Stimulated activated CD4-positive, alpha-beta T cell treated with anti-CD3 and anti-CD28 coated beads, Interleukin-4, amount 100 ng/mL, for 4 hours (primary cell): ENCODE measurements at places on chromosomes 5 and 9.

DNA sequence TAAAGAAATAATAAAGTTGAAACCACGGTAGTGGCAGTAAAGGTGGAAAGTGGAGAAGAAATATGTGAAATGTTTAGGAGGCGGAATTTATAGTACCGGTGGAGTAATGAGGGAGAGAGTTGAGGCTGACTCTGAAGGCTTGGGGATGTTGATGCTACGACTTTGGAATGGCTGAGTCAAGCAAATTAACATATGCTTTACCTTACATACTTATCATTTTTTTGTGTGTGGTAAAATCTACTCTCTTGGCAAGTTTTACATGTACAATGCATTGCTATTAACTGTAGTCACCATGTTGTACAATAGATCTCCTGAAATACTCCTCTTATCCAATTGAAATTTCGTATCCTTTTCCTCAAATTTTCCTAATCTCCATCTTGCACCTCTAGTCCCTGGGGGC, 179.0 kb downstream of the TAF11L14 start:
- no peak for DNase-seq

DNA sequence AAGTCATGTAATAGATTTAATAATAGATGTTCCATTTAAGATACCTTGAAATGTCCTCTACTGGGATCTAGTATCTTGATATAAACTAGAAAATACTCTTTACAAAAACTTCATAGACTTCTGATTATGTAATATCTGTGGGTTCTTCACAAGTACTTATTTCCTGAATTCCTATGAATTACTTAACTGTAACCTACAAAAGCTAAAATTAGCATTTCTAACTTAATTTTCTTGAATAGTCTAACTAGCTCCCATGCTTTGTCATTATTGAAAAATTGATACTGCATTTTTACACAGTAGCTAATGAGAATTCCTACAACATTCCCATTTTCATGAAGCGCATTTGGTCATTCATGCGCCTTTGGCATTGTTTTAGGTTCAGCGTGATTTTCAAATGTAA, 1828.2 kb downstream of the MAT2B start:
- DNase-seq, result no peak

DNA sequence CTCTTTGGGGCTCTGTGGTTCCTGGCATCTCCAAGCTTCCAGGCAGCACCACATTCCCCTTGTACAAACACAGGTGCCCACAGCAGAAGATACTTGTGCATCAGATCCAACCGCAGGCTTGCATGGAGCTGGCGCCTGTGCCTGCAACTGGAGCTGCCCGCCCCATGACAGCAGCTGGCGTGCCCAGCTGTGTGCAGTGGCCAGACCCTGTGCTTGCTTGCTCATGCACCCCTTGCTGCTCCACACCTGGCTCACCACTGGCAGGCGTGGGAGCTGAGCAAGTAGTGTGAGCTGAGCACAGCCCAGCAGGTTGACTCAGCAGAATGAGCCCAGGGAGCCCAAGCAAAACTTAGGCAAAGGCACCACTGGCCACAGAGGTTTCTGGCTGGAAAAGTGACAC, 84.4 kb upstream of the STARD4 start:
- DNase-seq, result no peak

- no peak for DNase-seq
These were observed 58.9 kb downstream of the NDFIP1 start for GRCh38 chr5:142167458-142167857.

- DNase-seq, result no peak
These were observed 256.5 kb upstream of the ZNF608 start for GRCh38 chr5:125002727-125003598.

DNA sequence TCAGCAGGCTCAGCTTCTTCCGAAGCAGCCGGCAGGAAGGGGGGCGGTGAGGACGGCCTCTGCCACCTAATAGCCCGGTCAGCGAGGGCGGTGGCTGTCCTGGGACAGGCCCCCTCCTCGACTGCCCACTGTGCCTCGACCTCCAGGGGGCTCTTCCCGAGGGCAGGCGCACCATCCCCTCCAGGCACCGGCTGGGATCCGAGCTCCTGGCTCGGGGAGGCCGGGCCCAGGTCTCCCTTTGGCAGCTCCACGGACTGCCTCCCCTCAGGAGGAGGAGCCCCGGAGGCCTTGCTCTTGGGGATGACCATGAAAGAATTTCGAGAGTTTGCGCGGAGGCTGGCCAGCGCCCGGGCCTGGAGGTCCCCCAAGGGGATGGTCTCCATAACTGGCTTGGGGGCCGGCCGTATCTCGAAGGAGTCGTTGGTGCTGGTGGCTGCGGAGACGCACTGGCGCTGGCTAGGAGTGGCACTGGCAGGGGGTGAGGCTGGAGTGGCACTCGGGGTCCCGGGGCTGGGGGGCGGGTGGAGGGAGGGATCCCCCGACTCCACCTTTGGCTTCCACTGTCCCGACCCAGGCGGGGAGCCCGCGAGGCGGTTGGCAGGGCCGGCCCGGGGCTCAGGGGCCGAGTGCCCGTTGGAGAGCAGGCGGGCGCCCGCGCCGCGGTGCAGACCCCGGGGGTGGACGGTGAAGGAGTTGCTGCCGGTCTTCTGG, 975 bp downstream of the TPRN start:
- DNase-seq, result no peak

GRCh38 chr5:88395264-88395663, 126.6 kb upstream of the TMEM161B start:
- DNase-seq, result no peak

GRCh38 chr9:116236979-116237378, 83.4 kb downstream of the PAPPA start:
- no peak for DNase-seq
